Progenitor cell of endocrine pancreas (in vitro differentiated cells): ENCODE measurements at places on chromosomes 7 and 10. TPM values are rescaled to one million over a fixed set of nuclear protein-coding genes. Genes with fewer than 3 reads are reported as not detected.

ANKRD61 gene
- 0.22 and 0.47 TPM in 2 replicates for total RNA-seq

GSTO2 gene
- total RNA-seq, result 9.6 and 9.8 TPM in 2 replicates

DNA sequence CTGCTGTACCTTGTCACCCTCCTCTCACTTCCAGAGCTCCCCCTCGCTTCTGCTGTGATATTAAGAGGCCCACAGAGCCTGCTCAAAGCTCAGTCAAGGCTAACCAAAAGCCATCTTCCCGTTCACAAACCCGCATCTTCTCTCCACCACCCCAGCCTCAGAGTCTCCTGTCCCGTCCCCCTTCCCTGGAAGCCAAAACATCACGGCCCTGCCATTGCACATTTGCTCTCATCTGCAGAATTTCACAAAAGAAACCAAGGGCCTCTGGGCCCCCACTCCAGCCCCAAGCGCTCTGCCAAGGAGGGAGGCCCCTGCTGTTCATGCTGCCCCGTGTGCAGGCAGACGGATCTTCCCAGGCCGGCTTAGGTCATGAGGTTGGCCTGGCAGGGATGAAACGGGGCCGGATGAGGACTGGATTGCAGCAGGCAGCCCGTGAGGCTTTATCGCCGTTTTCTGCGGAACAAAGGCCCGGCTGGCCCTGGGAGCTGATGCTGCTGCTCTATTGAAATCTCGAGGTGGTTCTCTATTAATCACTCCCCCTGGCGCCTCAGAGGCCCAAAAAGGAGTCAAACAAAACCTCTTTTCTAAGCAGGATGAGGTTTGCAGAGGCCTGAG, 31.6 kb upstream of the FOXK1 start:
- peak overlapping the region; percentile 99 for H3K27ac ChIP-seq
- peak overlapping the region; percentile 35 for H3K4me3 ChIP-seq
- H3K4me1 ChIP-seq, result peaks cover 22% of the 10 kb centered on the region
- no peaks in the 10 kb centered on the region for H3K36me3 ChIP-seq

DNA sequence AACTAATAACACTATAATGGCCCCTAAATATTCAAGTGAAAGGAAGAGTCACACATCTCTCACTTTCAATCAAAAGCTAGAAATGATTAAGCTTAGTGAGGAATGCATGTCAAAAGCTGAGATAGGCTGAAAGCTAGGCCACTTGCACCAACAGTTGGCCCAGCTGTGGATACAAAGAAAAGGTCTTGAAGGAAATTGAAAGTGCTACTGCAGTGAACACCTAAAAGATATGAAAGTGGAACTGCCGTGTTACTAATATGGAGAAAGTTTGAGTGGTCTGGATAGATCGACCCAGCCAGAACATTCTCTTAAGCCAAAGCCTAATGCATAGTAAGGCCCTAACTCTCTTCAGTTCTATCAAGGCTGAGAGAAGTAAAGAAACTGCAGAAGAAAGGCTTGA, 12.1 kb upstream of the SNX13 start:
- DNase-seq, result no peak
- no peaks in the 10 kb centered on the region for H3K4me1 ChIP-seq
- H3K36me3 ChIP-seq, result no peaks in the 10 kb centered on the region
- no peak overlapping the region for H3K27ac ChIP-seq
- no peak overlapping the region for H3K4me3 ChIP-seq

DNA sequence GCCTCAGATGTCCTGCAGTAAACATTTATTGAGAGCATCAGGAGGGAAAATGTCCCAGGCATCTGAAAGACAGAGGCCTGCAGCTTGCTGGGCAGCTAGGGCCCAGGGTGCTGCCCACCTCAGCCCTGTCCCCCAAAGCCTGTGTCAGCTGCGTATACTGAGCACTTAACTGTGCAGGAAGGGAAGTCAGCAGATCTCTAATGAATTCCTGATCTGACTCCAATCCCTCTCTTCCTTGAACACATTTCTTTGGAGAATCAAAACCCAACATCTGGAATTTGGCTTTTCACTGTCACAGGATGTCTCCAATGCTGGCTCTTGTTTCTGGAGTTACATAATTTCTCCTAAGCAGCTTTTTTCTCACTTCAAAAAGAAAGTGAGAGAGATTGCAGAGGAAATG, 364.7 kb upstream of the NFE2L3 start:
- H3K4me1 ChIP-seq, result no peaks in the 10 kb centered on the region
- no peaks in the 10 kb centered on the region for H3K36me3 ChIP-seq
- no peak overlapping the region for H3K27ac ChIP-seq
- H3K27me3 ChIP-seq, result peaks cover 4% of the 10 kb centered on the region
- no peak overlapping the region for H3K4me3 ChIP-seq
- no peak for DNase-seq

DNA sequence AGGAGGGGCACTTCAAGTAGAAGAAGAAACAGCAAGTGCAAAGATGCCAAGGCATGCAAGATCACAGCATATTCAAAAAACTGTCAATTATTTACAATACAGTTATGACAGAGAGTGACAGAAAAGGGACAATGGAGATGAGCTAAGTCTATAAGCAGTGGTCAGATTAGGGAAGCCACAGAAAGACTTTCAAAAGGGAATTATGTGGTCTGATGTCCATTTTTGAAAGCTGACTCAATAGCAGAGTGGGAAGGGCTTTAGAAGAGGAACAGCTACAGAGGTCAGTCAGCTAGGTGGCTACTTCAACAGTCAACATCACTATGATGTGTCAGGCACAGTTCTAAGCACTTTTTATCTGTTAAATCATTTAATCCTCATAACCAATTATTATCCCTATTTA, 45.2 kb upstream of the SPOCK2 start:
- peaks cover 9% of the 10 kb centered on the region for H3K4me1 ChIP-seq
- peaks cover 17% of the 10 kb centered on the region for H3K36me3 ChIP-seq
- no peak overlapping the region for H3K4me3 ChIP-seq

GRCh38 chr7:11910253-11910652, 78.3 kb upstream of the THSD7A start:
- H3K36me3 ChIP-seq, result no peaks in the 10 kb centered on the region
- no peaks in the 10 kb centered on the region for H3K4me1 ChIP-seq
- H3K27ac ChIP-seq, result no peak overlapping the region
- no peak for DNase-seq
- H3K27me3 ChIP-seq, result no peaks in the 10 kb centered on the region

- H3K27ac ChIP-seq, result no peak overlapping the region
- peaks cover 16% of the 10 kb centered on the region for H3K27me3 ChIP-seq
- no peak for DNase-seq
- no peaks in the 10 kb centered on the region for H3K4me1 ChIP-seq
Observed at GRCh38 chr10:34080485-34081346, 734.4 kb downstream of the PARD3 start.
